ENCODE measurements at places on chromosomes 13 and 19.

GRCh38 chr19:38483016-38483630, 49.6 kb downstream of the RYR1 start:
- no peak for DNase-seq

- no peak for DNase-seq
Observed at GRCh38 chr13:36680913-36681312, 7.1 kb downstream of the SERTM1 start.

GRCh38 chr19:8363803-8364771, at the start of gene ANGPTL4:
Gene ANGPTL4, plus strand, starts transcription at chr19:8364155. Its CDS starts 167 bp downstream, at chr19:8364322.
- DNase-seq: no peak

DNA sequence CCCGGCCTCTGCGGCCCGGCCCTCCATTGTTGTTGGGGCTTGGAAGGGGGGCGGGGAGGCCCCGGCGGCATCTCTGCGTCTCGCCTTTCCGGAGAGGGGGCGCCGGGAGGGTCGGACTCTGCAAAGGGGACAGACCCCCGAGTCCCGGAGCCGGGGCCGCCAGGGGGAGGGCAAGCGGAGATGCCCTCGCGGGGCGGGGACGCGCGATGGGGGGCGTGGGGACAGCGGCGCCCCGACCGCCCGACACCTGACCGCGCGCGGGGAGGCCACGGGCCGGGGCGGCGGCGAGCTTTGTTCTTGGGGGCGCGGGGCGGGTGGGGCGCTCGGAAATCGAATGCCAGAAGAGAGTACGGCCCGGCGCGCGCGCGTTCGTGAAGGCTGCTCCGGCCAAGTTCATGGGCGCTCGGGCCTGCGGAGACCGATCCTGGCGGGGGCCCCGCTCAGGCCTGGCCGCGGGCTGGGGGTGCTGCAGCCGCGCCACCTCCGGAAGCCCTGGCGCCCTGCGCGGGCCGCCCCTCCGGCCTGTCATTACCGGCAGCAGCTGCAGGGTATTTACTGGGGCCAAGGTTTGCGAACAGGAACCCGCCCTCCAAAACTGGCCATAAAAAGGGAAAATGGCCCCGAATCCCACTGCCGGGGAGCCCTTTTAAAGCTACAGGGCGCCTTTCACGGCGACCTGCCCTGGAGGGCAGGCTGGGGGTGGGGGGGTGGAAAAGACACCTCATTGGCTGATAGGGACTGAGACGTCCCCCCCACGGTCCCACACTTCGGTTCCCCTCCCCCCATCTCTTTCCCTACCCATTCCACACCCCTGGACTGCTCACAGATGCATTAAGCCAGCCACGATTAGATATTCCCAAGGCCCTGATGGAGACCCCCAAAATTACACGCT, 11.1 kb upstream of the NANOS3 start:
- no peak for DNase-seq

DNA sequence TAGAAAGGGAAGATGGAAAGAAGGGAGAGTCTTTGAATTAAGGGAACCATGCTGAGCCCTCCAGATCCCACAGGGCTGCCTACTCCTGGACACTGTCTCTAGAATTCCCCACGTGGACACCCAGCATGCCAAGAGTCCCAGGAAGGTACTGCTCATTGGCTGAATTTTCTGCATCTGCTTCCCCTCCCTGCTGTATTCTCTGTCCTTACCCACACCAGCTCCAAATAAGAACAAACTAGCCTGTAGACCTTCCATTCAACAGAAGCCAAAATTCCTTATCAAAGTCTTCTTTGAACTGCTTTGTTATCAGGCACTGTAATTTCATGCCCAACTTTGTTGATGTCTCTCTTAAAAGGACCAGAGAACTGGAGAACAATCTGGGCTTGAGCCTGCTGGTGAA, 305.9 kb upstream of the ARGLU1 start:
- DNase-seq: no peak

DNA sequence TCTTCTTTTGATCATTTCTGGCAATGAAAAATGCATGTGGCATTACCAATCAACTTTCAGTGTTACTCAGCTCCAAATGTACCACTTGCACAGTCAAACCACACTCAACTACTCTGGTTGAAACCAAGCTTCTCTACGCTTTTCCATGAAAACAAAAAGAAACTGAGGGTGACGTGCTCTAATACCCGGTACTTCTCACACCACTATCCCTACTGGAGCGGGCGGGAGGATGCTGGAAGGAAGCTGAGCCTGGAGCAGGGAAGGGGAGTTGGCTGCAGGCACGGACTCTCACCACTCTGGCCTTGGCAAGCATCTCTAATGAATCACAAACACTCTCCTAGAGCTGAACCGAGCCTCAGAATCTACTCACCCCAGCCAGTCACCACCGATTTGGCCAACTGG, 48.2 kb downstream of the STK24 start:
- DNase-seq: no peak

DNA sequence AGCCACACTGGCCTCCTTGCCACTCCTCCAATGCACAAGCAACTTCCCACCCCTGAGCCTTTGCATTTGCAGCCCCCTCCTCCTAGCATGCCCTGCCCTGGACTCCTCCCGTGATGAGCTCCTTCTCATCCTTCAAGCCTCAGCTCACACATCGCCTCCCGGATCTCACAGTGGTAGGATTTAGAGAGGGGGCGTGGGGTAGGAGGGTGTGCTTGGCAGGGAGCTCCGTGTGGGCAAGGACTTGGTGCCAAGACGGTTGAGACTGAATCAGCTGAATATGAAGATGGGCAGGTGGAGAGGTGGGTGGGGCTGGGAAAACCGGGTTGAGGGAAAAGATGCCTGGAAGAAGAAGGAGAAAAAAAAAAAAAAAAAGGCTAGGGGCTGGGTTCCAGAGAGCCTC, 48.4 kb upstream of the ZNRF4 start:
- no peak for DNase-seq

- DNase-seq: peak; percentile 24
Observed at GRCh38 chr19:16085115-16085514, 8.8 kb downstream of the TPM4 start.

GRCh38 chr13:114066956-114067355, 65.5 kb downstream of the RASA3 start:
- DNase-seq: no peak

- no peak for DNase-seq
Observed at GRCh38 chr13:97477844-97478243, 43.9 kb downstream of the RAP2A start.

- DNase-seq: no peak
Observed at GRCh38 chr19:10145031-10145430, 25.3 kb upstream of the EIF3G start.

- no peak for DNase-seq
Observed at GRCh38 chr13:95678967-95679366, 2.0 kb downstream of the DNAJC3 start.

- no peak for DNase-seq
Observed at GRCh38 chr19:33528404-33528803, 6.8 kb upstream of the PEPD start.

DNA sequence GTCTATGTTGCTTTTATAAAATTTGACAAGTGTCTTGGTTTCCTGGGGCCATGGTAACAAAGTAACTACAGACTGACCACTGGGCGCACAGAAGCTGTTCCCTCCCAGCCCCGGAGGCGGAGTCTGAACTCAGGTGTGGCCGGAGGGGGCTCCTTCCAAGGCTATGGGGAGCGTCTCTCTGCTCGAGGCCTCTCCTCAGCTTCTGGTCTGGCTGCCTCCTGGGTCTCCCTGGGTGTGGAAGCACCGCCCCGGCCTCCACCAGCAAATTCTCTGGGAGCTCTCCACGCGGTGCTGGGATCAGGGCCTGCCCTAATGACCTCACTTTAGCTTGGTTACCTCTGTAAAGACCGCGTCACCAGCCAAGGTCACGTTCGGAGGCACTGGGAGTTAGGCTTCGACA, 45.7 kb upstream of the F7 start:
- no peak for DNase-seq

- no peak for DNase-seq
Observed at GRCh38 chr13:102033386-102033785, 368.5 kb downstream of the FGF14 start.

DNA sequence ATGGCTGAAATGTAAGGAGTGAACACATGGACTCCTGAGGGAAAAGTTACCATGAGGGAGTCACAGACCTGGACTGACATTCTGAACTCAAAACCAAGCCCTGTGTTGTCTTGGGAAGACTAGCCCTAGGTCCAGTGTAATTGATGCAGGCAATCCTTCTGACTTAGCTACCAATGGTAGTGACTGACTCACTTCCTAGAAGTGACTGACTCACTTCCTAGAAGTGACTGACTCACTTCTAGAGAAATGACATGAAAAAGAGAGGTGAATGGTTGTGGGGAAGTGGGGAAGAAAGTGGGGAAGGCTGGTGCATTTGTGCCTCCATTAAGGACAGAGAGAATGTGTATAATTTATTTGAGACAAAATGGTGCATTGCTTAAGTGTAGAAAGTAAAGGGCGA, 49.9 kb downstream of the EDNRB start:
- DNase-seq: no peak

DNA sequence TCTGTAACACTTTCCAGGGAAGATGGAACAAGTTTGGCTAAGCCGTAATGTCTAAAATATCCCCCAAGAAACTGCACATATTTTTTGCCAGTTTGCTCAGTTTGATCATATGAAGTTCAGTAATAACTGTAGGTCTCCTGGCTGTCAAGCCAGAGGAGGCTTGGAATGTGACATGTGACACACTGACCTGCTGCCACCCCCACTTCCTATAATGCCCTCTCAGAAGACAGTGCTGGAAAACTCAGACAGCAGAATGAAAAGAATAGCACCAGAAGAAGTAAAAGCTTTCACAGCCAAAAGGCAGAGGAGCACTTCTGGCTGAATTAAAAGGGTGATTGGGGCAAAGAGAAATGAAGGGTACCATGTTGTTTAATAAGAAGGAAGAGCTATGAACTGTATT, 67.4 kb upstream of the UBAC2 start:
- no peak for DNase-seq

DNA sequence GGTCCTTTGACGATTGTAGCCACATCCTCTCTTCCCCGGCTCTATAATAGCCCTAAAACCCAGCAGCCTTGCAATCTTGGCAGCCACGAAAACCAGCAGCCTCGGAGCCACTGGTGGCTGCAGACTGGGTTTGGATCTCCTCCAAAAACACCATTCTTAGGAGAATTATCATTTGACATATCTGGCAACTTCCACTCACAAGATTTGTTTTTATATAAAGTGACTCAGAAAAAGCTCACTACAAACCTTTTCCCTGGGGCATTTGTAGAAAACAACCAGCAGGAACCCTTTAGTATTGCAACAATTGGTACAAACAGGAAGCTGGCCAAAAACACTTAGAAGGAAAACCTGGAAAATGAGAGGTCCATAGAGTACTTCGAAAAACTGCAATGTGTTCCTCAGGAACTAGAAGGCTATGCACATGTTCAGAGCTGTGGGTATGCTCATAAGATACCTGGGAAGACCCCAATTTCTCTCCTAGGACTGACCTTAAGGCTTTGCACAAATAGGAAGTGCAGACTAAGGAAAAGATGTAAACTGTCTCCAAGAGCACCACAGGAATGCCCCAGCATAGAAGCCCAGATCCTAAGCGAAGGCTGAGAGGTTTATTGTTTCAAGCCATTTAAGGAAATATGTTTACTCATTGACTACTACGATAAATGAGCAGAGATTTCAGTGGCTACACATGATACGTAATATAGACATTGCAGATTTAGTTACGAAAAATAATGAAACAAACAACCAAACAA, 71.2 kb downstream of the MYO16 start:
- no peak for DNase-seq

- DNase-seq: no peak
Observed at GRCh38 chr19:2394442-2395292, 32.7 kb downstream of the TIMM13 start.

GRCh38 chr13:31742097-31742734, 2.9 kb downstream of the RXFP2 start:
- peak; percentile 30 for DNase-seq

DNA sequence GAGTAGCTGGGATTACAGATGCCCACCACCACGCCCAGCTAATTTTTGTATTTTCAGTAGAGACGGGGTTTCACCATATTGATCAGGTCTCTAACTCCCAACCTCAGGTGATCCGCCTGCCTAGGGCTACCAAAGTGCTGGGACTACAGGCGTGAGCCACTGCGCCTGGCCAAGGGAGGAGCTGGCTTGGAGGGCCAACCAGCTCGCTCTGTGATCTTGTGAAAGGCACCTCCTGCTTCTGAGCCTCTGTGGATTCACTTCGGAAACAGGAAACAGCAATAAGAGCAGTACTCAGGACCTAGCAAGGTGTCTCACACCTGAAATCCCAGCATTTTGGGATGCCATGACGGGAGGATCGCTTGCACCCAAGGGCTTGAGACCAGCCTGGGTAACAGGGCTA, 2.0 kb upstream of the ELL start:
- no peak for DNase-seq

DNA sequence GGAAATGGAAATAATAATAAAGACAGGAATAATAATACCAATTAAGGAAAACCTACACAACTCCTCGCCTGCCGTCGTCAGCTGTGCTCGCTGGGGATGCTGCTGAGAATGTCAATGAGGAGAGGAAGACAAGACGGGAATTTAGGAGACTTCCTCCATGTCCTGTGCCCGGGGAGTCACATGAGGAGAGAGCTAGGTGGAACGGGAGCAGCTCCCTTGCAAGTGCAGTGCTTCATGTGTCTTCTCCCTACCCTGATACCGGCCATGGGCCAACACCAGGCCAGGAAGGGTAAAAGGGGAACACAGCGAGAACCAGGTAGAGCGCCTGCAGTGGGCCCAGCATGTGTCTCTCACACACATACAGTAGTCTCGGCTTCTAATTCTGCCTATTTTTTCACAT, 11.8 kb downstream of the DOCK9 start:
- DNase-seq: no peak

- DNase-seq: no peak
Observed at GRCh38 chr19:18742838-18743783, 48.0 kb downstream of the COMP start.

- no peak for DNase-seq
Observed at GRCh38 chr13:70370924-70371323, 262.7 kb upstream of the KLHL1 start.

- DNase-seq: no peak
Observed at GRCh38 chr19:43462785-43463380, 2.5 kb downstream of the LYPD3 start.

DNA sequence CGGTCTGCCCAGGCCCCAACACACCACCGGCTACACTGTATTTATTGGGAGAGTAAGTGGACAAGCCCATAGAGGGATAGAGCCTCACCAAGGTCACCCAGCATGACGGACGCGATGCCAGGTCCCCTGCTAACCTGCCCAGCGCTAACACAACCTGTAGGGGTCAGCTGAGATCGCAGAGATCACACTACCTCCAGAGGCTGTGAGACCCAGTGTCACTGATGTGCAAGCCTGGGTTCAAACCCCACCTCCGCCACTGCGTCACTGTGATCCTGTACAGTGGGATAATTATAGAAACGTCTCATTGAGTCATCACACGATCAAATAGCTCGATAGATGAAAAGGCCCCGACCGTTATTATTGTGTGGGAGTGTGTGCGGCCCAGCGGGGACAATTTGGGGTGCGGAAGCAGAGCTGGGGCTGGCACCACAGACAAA, 10.6 kb upstream of the TLE2 start:
- no peak for DNase-seq

DNA sequence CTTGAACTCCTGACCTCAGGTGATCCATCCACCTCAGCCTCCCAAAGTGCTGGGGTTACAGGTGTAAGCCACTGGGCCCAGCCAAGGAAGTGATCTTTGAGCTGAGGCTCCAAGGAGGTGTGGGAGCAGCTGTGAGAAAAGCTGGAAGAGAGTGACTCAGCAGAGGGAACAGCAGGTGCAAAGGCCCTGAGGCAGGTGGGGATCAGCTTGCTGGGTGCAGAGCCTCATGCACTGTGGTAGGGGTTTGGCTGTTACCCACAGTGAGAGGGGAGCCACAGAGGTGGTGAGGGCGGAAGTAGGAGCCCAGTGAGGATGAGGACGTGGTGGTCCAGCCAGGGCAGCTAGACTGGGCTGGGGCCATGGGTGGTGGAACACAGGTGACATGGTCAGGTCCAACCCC, 6.5 kb downstream of the NPAS1 start:
- no peak for DNase-seq
